ENCODE measurements at places on chromosomes 16 and 17. TPM values are rescaled to one million over a fixed set of nuclear protein-coding genes. Genes with fewer than 3 reads are reported as not detected.

BEAN1 gene
- not detected for total RNA-seq

CACNA1H gene
- total RNA-seq, result 0.24 TPM

TNFRSF17 gene
- not detected for total RNA-seq

DLG4 gene
- total RNA-seq, result 6.0 TPM

PSKH1 gene
- 8.2 TPM for total RNA-seq

MIEN1 gene
- total RNA-seq, result 13.0 TPM

COX11 gene
- 83.9 TPM for total RNA-seq

SPATA32 gene
- total RNA-seq, result not detected

TMEM92 gene
- total RNA-seq, result 0.96 TPM

SLC2A4 gene
- total RNA-seq, result 0.24 TPM

MT2A gene
- total RNA-seq, result 340 TPM

SLC47A1 gene
- total RNA-seq, result 0.24 TPM

NOTUM gene
- not detected for total RNA-seq

PDILT gene
- total RNA-seq, result not detected

ZNF785 gene
- total RNA-seq, result 8.0 TPM

OTOA gene
- not detected for total RNA-seq

HSD11B2 gene
- 1.9 TPM for total RNA-seq

ABCA8 gene
- 0.21 TPM for total RNA-seq

KRT31 gene
- total RNA-seq, result not detected

TBC1D3C gene
- total RNA-seq, result not detected

SLC5A10 gene
- under 0.01 TPM for total RNA-seq

KRTAP3-1 gene
- not detected for total RNA-seq

MYO15B gene
- total RNA-seq, result 4.5 TPM

MYH4 gene
- total RNA-seq, result not detected

OR1F1 gene
- total RNA-seq, result not detected

TP53TG3B gene
- total RNA-seq, result not detected

CD7 gene
- not detected for total RNA-seq

PMP22 gene
- total RNA-seq, result not detected

Data from tracheal epithelial cell (primary cell).